ENCODE measurements at places on chromosomes 3 and 15. TPM values are rescaled to one million over a fixed set of nuclear protein-coding genes. Genes with fewer than 3 reads are reported as not detected.

ZIC1 gene
- not detected for total RNA-seq

RHCG gene
- total RNA-seq: not detected

DNA sequence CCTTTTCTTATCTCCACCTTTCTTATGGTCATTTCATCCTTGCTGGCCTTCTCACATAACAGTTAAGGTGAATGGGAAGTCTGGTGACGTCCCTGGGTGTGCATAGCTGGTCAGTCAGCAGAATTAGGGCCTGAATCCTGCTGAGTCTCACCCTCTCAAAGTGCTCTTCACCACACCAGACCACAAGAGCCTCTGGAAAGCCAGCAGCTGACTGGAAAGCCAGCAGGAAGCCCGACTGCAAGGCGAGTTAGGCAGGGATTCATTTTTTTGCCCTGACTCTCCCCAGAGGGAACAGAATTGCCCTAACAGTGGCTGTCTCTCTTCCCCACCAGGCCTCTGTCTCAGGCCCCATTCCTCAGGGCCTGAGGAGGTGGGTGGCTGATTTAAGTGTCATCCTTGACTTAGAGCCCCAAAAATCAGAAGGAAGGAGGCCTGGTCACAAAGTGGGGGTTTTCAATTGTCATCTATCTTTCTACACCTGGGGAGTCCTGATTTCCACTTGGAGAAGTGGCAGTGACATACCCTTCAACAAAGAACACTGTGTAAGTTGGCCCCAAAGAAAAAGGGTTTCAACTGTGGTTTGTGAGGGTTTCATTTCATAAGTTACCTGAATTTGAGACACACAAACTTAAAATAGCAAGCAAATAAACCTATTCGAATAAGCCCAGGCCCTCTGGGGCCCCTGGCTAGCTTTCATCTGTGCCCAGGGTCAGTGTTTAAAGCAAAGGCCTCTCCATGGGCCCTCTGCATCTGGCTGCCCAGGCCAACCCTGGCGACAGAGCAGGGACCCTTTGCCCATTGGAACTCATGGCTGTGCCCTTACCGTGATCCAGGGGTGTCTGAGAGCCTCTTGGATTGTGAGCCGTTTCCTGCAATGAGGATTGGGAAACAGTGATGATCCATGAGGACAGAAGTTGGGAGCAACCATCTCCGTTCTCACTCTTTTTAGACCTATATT is 90.5 kb upstream of the HERC1 start:
- no peak for ATAC-seq

DNA sequence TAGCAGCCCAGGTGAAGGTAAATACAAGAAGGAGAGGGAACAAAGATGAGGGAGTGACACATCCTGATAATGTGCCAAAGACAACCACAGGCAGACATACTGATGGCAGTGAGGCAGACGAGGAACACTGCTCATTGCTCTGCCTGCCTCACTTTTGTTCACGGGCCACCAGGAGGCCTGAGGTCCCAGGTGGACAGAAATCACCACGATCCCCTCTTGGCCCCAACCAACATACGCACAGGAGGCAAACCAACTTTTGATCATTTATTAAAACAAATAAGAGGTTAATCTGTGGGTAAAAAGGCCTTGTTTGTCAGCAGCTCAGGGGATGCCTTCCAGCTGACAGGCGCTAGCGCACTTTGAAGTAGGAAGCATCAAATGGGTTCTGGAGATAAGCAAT is 4.2 kb downstream of the ALG1L2 start:
- no peak for ATAC-seq

GRCh38 chr3:143103652-143104051 is 15.9 kb upstream of the CHST2 start:
- ATAC-seq: peak; percentile 80

All from activated T-helper 17 cell treated with anti-CD3 and anti-CD28 coated beads, Interleukin-2, amount 50 U/mL, for 72 hours (primary cell).